NCI-H187 (cell line): ENCODE measurements at places on chromosomes 11 and 22.

DNA sequence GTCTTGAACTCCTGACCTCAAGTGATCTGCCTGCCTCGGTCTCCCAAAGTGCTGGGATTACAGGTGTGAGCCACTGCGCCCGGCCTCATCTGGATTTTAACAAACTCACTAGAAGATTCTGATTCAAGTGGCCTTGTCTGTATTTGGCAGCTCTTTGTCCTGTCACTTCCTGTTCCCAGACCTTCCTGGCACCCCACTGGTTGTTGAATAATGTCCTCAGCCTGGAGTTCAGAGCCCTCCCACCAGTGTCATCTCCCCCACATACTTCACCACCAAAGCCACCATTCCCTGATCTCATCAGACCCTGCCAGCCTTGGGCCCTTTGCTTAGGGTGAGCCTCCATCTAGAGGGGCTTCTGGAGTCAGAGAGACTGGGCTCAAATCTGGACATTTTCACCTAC, 3.3 kb downstream of the PELI3 start:
- DNase-seq, result no peak

DNA sequence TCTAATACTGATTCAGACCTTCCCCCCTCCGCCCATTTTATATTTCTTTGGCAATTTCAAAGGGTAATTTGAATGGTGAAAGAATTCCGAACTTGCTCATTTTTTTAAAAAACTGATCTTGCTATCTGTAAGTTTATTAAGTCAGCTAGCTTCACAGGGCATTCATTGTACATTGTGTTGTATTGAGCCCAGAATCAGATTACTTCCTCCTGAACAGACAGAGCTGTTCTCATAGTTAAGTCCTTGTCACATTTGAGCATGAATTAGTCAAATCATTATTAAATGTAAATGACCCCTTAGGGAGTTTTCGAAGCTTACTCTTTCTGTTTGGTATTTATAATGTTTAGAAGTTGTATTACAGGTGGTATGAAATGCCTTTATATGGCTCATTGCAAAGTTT, 34.4 kb downstream of the CYP2R1 start:
- DNase-seq, result no peak

DNA sequence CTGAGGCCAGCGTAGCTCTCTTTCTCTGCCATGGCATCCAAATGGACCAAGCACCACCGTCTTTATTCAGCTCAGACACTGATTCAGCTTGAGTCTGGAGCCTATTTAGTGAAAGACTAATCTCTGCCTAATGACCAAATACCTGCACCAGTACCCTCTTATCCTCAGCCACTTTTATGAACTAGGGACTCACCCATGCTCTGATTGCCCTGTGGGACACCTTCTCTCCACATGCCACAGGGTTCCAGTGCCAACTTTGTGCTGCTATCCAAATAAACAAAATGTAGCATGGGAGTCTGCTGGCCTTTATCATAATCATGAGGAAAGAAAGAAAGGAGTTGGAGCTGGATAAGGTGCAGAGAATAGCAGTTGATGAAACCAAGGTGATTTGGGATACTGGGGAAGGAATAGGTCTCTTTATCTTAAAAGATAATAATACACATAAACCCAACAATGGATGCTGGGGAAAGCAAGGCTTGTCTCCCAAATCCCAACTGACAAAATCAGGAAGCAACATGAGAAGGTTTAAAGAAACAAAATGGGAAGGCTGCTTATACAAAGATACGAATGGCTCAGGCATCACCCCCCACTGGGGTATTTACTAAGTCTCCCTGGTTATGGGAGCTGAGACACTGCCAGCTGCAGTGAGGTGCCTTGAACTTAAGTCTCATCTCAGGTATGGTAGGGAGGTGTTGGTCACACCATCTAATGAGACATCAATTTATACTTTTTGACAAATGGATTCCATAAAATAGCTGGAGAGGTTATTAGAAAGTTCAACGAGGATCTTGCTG, 63.3 kb downstream of the SYT9 start:
- DNase-seq, result no peak

DNA sequence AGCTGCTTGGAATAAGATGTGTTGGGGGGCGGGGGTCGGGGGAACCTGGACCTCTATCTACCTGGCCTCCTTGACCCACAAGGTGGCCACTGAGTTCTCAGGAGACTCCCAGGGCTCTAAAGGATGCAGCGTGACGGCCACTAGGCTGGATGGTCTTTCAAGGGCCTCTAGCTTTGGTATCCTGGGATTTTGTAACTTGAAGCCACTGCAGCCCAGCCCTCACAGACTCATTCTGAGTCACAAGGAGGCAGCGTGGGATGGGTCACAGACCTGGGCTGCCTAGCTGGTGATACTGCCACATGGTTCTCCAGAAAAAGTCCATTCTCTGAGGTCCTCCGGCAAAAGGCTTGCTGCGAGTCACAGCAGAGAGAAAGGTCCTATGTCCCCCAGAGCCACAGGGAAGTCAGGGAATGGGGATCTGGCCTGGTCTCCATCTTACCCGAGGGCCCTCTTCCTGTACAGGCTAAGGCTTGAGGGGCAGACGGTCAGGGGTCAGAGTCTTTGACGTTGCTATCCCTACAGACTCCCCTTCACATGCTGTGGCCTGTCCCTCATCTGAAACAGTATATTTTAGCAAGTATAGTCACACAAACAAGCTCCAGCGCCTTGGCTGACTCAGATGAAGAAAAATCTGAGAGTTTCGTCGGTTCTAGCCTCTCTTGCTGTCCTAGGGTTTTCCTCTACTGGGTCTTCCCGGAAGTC, 52.4 kb downstream of the KCNC1 start:
- no peak for DNase-seq

DNA sequence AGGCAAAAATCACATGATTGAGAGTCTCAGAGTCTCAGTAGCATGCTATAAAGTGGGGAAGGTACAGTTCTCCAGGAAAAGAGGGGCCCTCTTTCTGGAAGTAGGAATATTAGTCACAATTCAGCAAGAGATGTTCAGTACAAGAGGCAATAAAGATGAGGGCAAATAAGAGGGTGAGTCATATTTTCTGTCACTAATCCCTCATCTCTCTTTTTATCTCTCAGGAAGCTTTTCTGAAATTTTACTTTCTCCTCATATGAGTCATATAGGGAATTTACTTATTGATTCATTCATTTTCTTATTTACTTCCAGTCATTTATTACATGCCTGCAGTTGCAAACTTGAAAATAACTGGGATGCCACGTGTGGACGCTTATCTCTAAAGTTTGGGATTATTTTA, 3.4 kb upstream of the NXPE1 start:
- DNase-seq, result no peak

- no peak for DNase-seq
Observed at GRCh38 chr11:67117176-67117575, 1.9 kb upstream of the KDM2A start.

DNA sequence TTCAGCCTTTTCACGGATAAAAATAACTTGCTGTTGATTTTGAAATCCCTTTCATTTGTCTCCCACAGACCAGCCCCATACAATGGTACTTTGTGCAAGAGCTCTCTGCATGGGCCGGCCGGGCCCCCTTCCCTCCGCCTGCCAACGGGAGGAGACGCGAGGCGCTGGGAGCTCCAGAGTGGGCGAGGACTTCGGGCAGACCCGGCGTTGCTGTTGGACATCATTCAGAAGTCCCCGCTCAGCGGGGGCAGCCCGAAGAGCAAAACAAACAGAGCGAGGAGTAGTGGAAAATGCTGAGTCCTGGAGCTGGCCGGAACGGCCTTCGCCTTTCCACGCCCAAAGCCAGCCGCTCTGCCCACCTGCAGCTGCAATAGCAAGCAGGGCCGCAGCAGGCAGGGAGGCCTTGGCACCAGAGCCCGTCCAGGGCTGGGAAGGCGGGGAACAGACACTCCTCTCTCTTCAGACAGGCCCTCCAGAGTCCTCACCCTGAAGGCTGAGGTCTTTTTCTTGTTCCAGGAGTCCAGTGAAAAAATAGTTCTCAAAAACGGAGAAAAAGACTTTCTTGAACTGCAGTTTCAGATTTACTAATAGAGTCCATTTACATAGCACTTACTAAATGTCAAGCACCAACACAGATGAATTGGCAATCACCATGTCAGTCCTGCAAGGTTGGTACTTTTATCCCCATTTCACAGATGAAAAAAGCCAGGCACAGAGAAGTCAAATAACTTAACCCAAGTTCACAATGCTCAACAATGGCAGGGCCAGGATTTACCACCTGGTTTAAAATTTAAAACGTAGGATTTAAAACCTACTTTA, 135.5 kb downstream of the ETS1 start:
- no peak for DNase-seq

- no peak for DNase-seq
Observed at GRCh38 chr11:37699644-37700043, 1101.6 kb upstream of the RAG2 start.

- DNase-seq, result no peak
Observed at GRCh38 chr22:47122441-47123000, 360.1 kb downstream of the TBC1D22A start.

- DNase-seq, result no peak
Observed at GRCh38 chr11:37450613-37451012, 852.6 kb upstream of the RAG2 start.

DNA sequence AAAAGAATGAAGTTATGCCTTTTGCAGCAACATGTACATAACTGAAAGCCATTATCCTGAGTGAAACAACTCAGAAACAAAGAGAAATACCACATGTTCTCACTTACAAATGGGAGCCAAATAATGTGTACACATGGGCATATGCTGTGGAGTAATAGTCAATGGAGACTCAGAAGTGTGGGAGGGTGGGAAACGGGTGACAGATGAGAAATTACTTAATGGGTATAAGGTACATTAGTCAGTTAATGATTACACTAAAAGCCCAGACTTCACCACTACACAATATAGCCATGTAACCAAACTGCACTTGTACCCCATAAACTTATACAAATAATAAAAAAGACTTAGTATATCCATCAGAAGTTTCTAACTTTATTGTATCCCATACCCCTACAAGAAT, 674.1 kb upstream of the ARHGAP42 start:
- no peak for DNase-seq

DNA sequence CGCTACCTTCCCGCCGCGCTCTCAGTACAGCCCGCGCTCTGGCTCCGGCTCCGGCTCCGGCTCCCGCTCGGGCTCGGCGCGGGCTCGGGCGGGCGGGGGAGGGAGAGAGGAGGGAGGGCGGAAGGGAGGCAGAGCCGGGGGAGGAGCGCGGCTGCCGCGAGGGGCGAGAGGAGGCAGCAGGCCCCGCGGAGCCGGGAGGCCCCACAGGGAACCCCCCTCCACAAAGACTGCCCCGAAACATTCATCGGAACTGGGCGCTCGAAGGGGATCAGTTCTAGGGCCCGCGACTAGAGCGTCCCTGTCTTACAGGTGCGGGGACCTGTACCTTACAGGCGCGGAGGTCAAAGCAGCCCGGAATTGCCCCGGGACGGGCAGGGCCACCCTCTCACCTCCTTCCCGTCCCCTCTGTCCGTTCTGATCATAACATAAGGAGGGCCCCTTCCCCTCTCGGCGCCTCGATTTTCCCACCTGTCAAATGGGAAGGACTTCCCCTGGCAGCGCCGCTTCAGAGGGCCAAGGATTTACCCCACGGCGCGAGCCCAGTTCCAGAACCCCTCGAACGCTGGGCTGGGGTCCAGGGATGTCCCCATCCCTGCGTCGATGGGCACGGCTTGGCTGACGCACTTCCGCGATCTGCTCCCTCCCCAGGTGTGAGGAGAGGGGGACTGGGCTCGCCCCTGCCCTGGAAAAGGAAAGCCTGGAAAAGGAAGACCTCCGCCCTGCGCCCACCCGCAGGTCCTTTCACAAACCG, at the start of gene SHISA8:
SHISA8 (minus strand) TSS at position 40 of the 751 bp plus-strand sequence. CDS start 407 bp downstream, outside the sequence.
- no peak for DNase-seq

DNA sequence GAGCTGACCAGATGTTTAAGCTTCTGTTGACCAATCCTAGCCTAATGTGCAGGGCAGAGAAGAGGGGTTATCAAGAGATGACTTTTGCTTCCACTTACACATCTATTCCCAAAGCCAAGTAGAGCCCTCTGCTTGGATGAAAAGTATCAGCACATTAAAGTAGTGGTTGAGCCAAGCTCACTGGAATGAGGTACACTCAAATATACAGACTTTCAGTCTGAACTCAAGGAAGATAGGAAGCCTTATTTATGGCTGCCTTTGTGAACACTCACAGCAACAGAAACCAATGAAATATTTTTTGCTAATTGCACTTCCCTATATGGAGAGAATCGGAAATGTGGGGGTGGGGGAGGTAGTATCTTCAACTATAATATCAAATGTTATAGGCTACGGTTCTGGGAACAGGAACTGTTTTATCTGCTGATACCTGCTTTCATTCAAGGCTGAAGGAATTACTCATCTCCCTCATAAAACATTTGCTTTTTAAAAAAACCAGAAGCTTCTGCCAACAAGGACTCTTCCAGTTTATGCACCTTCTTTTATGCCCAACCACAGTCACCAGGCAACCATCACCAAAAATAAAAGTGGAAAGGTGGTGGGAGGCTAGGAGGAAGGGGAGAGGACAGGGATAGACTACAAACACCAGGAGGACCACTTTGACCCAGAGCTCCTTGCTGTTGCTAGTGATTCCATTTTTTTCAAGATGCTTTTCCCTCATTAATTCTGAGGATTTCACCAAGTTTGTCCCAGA, 91.2 kb downstream of the CLPB start:
- no peak for DNase-seq

- no peak for DNase-seq
Observed at GRCh38 chr11:57230791-57231538, 6.1 kb downstream of the APLNR start.

DNA sequence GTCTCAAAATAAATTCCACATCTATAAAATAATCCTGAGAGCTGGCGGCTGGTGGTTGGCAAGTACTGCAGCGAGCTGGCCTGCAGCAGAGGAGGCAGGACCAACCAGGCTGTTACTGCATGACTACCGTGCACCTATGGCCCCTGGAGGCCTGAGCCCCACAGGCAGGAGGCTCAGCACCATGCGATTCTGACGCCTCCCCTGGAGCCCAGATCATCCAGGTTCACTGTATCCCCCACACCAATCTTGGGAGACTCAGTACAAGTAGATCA, 159.5 kb upstream of the NCAM1 start:
- no peak for DNase-seq

DNA sequence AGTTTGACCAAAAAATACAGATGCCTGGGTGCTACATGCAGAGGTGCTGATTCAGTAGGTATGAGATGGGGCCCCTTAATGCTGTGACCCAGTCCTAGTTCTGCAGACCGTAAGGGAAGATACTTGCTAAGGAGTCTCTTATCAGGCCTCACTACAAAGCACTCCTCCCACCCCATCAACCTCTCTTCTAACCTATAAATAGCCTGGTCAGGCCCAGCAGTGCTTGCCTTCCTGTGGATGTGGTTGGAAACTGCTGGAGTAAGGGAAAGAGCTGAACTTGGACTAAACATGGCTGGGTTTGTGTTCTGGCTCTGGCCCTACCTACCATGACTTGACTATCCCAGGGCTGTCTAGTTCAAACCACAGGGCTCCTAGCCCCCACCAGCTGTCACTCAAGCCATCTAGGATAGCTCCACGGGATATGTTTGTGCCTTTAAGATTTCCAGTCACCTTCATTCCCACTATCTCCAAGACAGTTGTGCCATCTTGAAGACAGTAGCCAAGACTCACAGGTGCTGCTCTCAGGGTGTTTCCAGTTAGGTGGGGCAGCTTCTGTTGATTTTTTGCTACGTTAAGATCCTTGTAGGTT, 9.5 kb upstream of the DKK3 start:
- no peak for DNase-seq

- no peak for DNase-seq
Observed at GRCh38 chr11:119155733-119156492, 7.1 kb downstream of the ABCG4 start.
